Aorta (tissue), 5 donors: ENCODE measurements at places on chromosomes 7 and 10. TPM values are rescaled to one million over a fixed set of nuclear protein-coding genes. Genes with fewer than 3 reads are reported as not detected.
A peak's percentile ranks its signal among the peaks of the same experiment; 100 is the strongest.

- no peaks in the 10 kb centered on the region for H3K4me1 ChIP-seq
- no peaks in the 10 kb centered on the region for H3K27me3 ChIP-seq
- no peaks in the 10 kb centered on the region for H3K36me3 ChIP-seq
- DNase-seq: no peak
- no peak overlapping the region for H3K4me3 ChIP-seq
These were observed 136.2 kb downstream of the SORCS3 start for GRCh38 chr10:104777086-104777799.

DNA sequence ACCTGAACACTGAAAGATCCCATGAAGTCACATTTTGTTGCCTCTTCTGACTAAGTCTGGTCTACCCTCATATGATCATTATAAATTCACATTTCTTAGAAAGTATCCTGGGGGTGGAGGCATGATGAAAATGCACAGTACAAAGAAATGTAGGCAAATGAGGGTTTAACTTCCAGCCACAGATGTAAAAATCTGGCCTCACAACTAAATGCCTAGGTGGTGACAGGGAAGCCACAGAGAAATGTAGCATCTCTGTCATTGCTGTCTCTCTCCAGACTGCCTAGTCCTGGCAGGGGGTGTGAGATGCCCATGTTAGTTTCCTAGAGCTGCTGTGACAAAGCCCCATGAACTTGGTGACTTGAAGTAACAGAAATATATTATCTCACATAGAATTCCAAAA lies 395.9 kb downstream of the SORCS3 start:
- H3K27me3 ChIP-seq: no peaks in the 10 kb centered on the region
- H3K36me3 ChIP-seq: no peaks in the 10 kb centered on the region
- no peak overlapping the region for H3K27ac ChIP-seq
- H3K4me1 ChIP-seq: no peaks in the 10 kb centered on the region

- H3K27ac ChIP-seq: no peak overlapping the region
- no peaks in the 10 kb centered on the region for H3K4me1 ChIP-seq
- peak; percentile 90 for DNase-seq
- H3K4me3 ChIP-seq: no peak overlapping the region
- no peaks in the 10 kb centered on the region for H3K27me3 ChIP-seq
- no peaks in the 10 kb centered on the region for H3K36me3 ChIP-seq
These were observed 411.5 kb upstream of the ZMIZ1 start for GRCh38 chr10:78657163-78657861.

DNA sequence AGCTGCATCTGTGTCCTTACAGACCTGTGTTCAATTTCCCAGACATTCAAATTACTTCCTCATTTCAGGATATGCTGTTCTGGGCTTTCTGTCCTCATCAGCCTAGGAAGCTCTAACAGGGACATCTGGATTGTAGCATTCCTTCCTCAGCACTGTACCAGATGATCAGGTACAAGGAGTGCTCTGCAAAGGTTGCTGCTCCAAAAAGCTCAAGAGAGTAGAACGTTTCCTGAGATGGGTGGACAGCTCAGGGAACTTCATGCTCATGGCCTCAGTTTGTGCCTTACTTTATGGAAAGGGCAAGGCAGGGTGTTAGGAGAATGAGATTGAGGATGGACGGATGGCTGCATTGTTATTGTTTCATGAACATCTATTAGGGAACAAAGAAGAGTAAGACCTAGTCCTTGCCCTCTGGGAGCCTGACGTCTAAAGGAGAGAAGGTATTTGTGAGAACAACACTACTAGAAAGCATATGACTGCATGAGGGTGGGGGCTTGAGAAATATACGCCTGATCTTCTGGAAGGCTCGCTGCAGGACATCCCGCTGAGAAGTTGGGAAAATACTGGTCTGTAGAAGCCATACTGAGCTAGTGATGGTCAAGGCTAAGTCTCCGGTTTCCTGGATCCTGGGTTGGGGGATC lies 10.5 kb upstream of the ZNF212 start:
- no peak overlapping the region for H3K4me3 ChIP-seq
- peaks cover 6% of the 10 kb centered on the region for H3K36me3 ChIP-seq
- DNase-seq: no peak

- peaks cover 10% of the 10 kb centered on the region for H3K4me1 ChIP-seq
- no peak overlapping the region for H3K4me3 ChIP-seq
- DNase-seq: no peak
- no peaks in the 10 kb centered on the region for H3K27me3 ChIP-seq
These were observed 215.7 kb downstream of the HTR7 start for GRCh38 chr10:90642136-90642535.

DNA sequence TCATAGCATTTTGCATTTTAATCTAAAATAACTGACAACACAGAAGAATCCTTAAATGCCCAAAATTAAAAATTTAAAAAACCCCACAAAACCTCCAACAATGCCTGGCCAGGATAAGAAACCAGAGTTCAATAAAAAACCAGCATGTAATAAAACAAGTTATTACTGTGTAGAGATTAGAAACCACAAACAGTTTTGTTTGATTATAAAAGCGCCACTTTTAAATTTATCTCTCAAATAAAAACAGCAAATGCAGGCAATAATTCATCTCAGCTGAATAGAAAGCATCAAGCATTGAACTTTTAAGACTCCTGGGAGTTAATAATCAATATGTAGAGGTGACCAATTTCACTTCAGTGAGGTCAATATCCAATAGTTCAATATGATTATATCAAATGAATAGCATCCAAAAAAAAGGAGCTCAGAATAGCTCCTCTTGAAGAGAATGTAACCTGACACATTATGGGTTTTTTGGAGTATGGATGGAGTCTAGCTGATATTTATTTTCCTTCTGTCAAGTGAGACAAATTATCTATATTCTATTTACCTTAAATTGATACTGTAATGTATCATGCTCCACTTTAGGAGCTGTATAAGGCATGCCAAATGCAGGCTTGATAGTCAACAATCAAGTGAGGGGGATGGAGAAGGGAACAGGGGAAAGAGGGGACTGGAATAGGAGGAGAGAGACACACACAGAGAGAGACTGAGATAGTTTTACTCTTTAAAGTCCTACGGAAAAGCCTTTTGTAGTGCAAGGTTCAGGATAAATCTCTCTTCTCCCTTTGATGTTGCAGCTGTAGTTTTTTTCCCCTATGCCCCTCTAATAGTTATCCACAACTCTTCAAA lies 130.9 kb downstream of the RSU1 start:
- H3K36me3 ChIP-seq: no peaks in the 10 kb centered on the region
- H3K4me1 ChIP-seq: peaks cover 3% of the 10 kb centered on the region
- no peak overlapping the region for H3K4me3 ChIP-seq
- DNase-seq: no peak
- no peaks in the 10 kb centered on the region for H3K27me3 ChIP-seq

Gene GALNT11
- total RNA-seq: 25.3 TPM

GRCh38 chr7:151693140-151693539 lies 173.4 kb upstream of the RHEB start:
- no peaks in the 10 kb centered on the region for H3K36me3 ChIP-seq
- no peaks in the 10 kb centered on the region for H3K4me1 ChIP-seq
- no peaks in the 10 kb centered on the region for H3K27me3 ChIP-seq
- no peak overlapping the region for H3K4me3 ChIP-seq
- no peak overlapping the region for H3K27ac ChIP-seq
- DNase-seq: no peak

GRCh38 chr7:82209179-82209747 lies 234.3 kb downstream of the CACNA2D1 start:
- no peak overlapping the region for H3K4me3 ChIP-seq
- H3K27ac ChIP-seq: no peak overlapping the region
- DNase-seq: no peak
- H3K36me3 ChIP-seq: no peaks in the 10 kb centered on the region
- no peaks in the 10 kb centered on the region for H3K4me1 ChIP-seq

Gene PCLO
- 1.2 TPM for total RNA-seq

Gene NSUN5
- total RNA-seq: 20.3 TPM

- H3K4me3 ChIP-seq: no peak overlapping the region
- no peaks in the 10 kb centered on the region for H3K4me1 ChIP-seq
- no peaks in the 10 kb centered on the region for H3K27me3 ChIP-seq
- no peak overlapping the region for H3K27ac ChIP-seq
These were observed 236.6 kb downstream of the PTPRN2 start for GRCh38 chr7:158351051-158351450.

Gene DYDC2
- not detected for total RNA-seq

Gene PDE1C
- 6.6 TPM for total RNA-seq

GRCh38 chr10:78450807-78451485 lies 417.3 kb downstream of the RPS24 start:
- H3K4me1 ChIP-seq: no peaks in the 10 kb centered on the region
- H3K27ac ChIP-seq: no peak overlapping the region
- no peaks in the 10 kb centered on the region for H3K36me3 ChIP-seq

DNA sequence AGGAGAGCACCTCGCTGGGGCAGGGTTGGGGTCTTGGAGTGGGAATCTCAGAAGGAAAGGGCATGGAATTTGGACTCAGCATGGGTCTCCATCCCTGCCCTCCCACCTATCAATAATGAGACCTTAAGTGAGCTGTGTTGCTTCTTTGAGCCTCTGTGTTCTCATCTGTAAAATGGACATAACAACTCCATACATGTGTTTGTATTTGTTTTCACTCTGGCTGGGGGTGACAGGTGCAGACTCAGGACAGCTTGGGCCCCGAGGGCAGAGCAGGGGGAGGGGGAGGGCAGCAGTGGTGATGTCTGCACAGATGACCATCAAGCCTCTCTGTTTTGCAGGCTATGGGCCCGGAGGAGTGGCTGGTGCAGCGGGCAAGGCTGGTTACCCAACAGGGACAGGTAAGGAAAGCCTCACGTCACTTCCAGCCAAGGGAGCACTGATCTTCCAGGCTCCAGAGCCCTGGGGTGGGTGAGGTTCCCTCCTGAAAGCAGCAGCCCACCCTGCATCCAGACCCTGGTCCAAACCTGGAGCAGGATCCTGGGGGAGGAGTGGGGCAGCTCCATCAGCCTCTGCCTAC lies 19.9 kb downstream of the ELN start:
- no peaks in the 10 kb centered on the region for H3K4me1 ChIP-seq
- peaks cover 18% of the 10 kb centered on the region for H3K36me3 ChIP-seq
- no peaks in the 10 kb centered on the region for H3K27me3 ChIP-seq
- DNase-seq: no peak
- no peak overlapping the region for H3K27ac ChIP-seq

Gene PLEKHS1
- 0.29 TPM for total RNA-seq

Gene LIPN
- total RNA-seq: 0.58 TPM

DNA sequence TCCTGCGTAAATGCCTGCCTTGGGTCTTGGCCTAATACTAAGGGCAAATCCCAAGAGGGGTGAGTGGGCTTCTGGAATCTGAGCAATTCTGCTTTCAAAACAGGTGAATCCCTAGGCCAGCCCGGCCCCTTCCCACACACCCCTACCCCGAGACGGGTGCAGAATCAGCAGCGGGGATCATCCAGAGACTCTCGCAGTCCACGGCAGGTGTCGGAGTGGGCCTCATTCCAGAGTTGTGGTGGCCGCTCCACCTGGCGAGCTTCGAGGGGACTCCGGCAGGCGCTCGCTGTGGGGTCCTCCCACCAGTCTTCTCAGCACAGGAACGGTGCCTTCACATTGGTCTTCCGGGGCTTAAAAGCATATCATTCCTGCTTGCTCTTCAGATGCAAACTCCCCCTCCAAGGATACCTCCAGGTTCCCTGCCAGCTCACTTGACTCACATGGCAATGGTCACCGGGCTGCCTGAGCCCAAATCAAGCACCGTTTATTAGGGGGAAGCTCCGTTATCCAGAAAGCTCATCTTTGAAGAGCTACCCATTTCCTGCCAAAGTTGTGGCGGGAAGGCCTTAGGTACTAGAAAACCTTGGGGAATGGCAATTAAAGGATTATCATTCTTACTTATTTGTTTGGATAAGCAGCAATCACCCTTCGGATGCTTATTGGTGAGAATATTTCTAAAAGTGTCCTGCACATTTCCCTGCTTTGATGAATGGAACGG lies 67.6 kb downstream of the PRKAG2 start:
- H3K27me3 ChIP-seq: no peaks in the 10 kb centered on the region
- H3K4me3 ChIP-seq: no peak overlapping the region
- no peaks in the 10 kb centered on the region for H3K36me3 ChIP-seq
- no peak overlapping the region for H3K27ac ChIP-seq

Gene CALML3
- total RNA-seq: not detected

Gene HABP2
- total RNA-seq: not detected

Gene PRSS2
- total RNA-seq: 9.3 TPM

DNA sequence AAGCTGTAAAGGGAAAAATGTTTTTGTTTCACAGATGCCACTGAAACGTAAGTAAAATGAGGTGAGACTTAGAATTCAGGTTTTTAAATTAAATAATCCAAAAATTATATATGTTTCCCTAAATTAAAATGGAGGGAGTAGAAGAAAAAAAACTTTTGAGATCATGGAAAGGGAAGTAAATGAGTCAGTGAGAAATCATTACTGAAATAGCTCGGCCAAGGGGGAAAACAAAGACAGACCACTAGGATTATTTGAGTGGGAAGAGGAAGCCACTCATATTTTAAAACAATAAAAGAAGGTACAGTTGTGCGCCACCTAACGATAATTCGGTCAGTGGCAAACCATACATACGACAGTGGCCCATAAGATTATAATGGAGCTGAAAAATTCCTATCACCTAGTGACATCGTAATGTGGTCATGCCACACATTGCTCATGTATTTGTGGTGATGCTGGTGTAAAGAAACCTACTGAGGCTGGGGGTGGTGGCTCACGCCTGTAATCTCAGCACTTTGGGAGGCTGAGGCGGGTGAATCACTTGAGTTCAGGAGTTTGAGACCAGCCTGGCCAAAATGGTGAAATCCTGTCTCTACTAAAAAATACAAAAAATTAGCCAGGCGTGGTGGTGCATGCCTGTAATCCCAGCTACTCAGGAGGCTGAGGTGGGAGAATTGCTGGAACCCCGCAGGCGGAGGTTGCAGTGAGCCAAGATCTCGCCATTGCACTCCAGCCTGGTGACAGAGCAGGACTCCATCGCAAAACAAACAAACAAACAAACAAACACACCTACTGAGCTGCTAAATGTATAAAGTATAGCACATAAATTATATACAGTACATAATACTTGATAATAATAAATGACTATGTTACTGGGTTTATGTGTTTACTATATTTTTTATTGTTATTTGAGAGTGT lies 64.7 kb downstream of the MKX start:
- H3K4me3 ChIP-seq: no peak overlapping the region
- no peaks in the 10 kb centered on the region for H3K27me3 ChIP-seq
- DNase-seq: no peak

- H3K36me3 ChIP-seq: no peaks in the 10 kb centered on the region
- no peaks in the 10 kb centered on the region for H3K27me3 ChIP-seq
- no peak overlapping the region for H3K27ac ChIP-seq
- DNase-seq: no peak
These were observed 114.6 kb downstream of the EPC1 start for GRCh38 chr10:32232378-32232777.

- no peaks in the 10 kb centered on the region for H3K4me1 ChIP-seq
- H3K4me3 ChIP-seq: no peak overlapping the region
- H3K36me3 ChIP-seq: no peaks in the 10 kb centered on the region
- H3K27me3 ChIP-seq: no peaks in the 10 kb centered on the region
- H3K27ac ChIP-seq: no peak overlapping the region
These were observed 193.1 kb downstream of the FGFR2 start for GRCh38 chr10:121405096-121405495.

Gene SP8
- total RNA-seq: not detected

DNA sequence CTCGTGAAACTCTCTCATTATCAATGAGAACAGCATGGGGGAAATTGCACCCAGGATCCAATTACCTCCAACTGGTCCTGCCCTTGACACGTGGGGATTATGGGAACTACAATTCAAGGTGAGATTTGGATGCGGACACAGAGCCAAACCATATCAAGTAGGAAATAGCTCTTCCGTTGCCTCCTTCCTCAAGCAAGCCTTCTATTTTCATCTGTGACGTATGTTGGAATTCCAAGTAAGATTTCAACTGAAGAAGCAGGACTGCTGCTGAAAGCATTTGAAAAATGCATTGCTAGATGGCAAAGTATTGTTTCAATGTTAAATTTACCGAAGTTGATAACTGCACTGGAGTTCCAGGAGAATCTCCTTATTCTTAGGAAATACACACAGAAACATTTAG lies 178.1 kb upstream of the GALNT17 start:
- no peaks in the 10 kb centered on the region for H3K36me3 ChIP-seq
- H3K4me3 ChIP-seq: no peak overlapping the region
- no peak for DNase-seq
